ENCODE measurements at places on chromosomes 13 and 19.

- DNase-seq: no peak
Observed at GRCh38 chr13:80037505-80037888, 303.4 kb downstream of the SPRY2 start.

- DNase-seq: no peak
Observed at GRCh38 chr19:42286349-42287016, 15.4 kb upstream of the PRR19 start.

DNA sequence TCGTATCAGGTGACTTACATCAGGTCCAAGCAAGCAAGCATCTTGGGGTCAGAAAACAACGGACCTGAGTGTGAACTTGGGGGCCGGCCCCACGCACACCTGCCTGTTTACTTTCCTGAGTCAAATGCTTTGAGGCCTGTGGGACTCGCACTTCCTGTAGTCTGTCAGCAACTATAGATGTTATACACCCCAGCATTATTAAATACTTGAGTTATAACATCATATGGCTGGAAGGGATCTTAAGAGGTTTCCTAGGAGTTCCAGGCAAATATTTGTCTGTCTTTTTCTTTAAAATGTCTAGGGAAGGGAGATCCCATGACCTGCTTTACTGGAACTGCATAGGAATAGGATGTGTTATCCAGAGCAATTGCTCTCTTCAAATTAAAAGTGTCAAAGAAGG lies 280.6 kb downstream of the SHISA2 start:
- no peak for DNase-seq

- DNase-seq: no peak
Observed at GRCh38 chr13:46926916-46927590, 30.2 kb upstream of the HTR2A start.

- no peak for DNase-seq
Observed at GRCh38 chr19:16998635-16999194, 27.9 kb downstream of the CPAMD8 start.

All from prostate gland (tissue), 2 donors.